ENCODE measurements at places on chromosomes 1 and 21.

GRCh38 chr1:152745289-152745704, 12.5 kb upstream of the KPRP start:
- DNase-seq: peak; percentile 9

GRCh38 chr1:156549390-156549789, 23.0 kb downstream of the IQGAP3 start:
- DNase-seq: no peak

DNA sequence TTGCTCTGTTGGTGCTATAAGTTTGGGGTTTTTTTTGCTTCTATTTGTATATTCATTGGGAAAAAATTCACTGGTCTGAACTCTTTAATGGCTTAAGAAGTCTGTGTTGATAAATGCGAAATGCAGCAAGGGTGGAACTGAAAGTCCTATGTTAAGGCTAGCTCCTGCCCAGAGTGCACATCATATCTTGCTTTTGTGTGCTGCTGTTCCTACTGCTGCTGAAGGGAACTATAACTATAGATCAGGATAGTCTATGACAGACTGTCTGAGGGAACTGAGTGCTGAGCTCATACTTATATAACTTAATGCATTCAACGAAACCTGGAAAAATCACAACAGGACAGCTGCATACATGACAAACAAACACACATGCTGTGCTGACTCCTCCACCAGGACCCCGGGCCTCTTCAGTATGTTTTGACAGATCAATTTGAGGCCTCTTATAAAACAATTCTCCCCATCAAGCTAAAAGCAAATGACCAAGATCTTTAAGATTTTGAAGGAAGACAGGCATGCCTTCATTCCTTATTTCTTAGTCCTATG, 1031.5 kb upstream of the ADGRL2 start:
- DNase-seq: no peak

GRCh38 chr1:40592107-40592803, 60.8 kb downstream of the ZNF684 start:
- no peak for DNase-seq

DNA sequence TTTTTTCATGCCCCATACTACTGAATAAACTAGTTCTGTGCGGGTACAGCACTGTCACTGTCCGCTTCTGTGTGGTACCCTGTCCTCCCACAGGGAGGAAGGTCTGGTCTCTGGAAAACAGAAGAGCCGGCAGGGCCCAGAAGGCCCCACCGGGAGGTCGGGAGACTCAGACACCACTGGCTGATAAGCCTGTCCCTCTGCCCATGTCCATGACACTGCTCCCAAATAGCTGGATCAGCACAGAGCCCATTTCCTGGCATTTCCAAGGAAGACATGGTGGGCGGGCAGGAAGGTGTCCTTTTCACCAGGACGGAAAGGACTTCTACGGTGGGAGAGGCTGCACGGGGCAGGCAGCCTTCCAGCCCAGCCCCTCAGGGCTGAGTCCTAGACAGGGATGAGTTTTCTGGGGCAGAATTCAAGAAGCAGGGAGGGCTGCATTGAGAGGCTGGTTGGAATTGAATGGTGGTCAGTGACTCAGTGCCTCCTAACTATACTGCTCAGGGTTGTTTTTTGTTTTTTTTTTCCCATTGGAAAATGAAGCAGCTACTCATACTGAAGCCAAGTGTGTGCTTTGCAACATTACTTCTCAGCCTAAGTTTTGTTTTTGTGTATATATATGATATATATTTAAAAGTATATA, 7.1 kb downstream of the PSRC1 start:
- DNase-seq: no peak

- no peak for DNase-seq
Measured at GRCh38 chr1:68751723-68752122, 254.8 kb upstream of the DEPDC1 start.

DNA sequence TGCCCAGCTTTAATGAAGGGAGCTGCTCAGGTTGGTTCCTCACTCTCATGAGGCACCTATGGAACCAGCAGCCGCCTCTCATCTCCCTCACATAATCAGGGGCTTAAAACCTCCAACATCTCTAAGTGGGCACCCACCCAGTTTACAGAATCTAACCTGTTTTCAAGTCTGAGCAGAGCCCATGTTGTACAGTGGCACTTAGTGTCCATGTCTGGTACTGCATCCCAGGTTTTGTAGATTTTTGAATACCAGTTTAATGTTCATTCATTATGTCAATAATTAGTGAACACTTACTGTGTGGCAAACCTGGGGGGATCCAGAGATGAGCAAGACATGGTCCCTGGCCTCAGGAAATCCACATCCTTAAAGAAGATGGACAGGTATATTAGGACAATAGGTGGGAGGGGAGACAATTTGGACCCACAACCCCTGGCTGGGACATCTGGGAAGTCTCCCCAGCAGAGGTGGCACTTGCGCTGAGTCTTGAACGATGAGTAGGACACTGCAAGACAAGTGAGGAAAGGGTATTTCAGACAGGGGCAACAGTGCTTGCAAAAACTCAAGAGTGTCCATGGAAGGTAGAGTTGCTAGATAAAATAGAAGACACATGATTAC, 83.3 kb downstream of the LACTBL1 start:
- no peak for DNase-seq

Data from SHP77 treated with DMSO at 0.1 percent for 48 hours (cell line).